ENCODE measurements at places on chromosomes 16 and 17. TPM values are rescaled to one million over a fixed set of nuclear protein-coding genes. Genes with fewer than 3 reads are reported as not detected.

DNA sequence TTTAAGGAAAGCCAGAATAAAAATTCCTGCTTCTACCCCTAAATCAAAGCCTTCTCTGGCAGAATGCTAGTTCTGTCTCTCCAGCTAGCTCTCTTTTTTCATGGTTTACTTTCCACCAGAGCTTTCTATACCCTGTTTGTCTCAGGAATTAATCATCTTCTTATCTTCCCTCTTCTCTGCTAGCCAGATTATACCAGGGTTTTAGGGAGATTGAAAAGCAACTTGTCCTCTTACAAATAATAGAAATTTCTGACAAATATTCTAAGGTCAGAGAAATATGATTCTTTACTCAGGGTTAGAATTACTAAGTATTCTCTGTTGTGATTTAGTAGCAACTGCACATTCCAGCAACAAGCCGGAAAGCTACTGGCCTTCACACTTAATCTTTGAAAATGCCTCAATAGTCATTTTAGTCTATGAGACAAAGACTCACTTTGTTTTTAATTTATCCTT is 166.4 kb downstream of the TANC2 start:
- DNase-seq, result no peak

CDRT15L2 gene
- not detected for total RNA-seq

ANKS4B gene
- total RNA-seq, result 4.6 TPM

- DNase-seq, result no peak
Measured at GRCh38 chr17:1473841-1474240, 17.8 kb upstream of the CRK start.

- no peak for DNase-seq
Measured at GRCh38 chr17:30942308-30943079, 20.7 kb downstream of the ADAP2 start.

DNA sequence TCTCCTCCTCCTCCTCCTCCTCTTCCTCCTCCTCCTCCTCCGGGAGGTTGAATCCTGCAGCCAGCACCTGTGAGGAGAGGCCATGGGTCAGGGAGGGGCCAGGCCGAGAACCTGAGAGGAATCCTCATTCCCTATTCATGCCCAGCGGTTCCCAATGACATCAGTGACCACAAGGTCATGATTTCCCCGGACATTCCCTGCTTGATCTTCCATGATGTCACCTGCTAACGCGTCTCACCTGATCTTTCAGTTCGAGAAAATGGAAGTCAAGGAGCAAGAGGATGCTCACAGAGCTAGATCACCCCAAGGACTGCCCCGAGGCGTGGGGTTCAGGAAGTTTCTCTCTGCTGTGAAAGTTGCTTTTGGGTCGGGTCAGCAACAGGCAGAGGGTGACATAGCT is 5.4 kb downstream of the APOBR start:
- no peak for DNase-seq

GRCh38 chr17:2123375-2124251 is 68.7 kb downstream of the HIC1 start:
- no peak for DNase-seq

- DNase-seq, result no peak
Measured at GRCh38 chr16:14015461-14015860, 55.7 kb upstream of the MRTFB start.

GAST gene
- total RNA-seq, result 32.0 TPM

- DNase-seq, result no peak
Measured at GRCh38 chr16:27453494-27453825, 51.5 kb downstream of the IL21R start.

- DNase-seq, result peak; percentile 72
Measured at GRCh38 chr16:88437367-88437964, 15.6 kb upstream of the ZFPM1 start.

DNA sequence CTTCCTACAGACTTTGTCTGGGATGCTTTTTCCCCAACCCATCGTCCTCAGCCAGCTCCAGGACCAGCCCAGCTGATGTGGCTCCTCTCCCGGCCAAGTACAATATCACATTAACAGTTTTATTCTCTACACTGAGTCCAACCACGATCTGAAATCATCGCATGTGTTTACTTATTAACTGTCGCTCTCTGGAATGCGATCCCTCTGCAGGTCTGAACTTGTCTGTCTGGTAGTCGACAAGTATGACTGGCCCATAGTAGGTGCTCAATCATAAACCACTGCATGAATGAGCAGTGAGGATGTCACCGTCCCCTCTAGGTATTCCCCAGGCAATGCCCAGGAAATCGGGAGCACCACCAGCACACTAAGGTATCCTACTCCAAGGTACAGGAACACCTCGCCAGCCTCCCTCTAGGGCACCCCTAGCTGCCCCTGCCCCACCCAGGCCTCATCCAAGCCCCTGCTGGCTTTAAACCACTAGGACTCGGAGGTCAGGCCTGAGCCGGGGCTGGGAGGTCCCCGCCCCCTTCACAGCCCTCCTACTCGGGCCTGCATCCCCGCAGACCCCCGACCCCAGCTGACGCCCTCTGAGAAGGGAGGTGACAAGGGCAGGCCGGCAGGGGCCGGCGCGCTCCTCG is 27.7 kb downstream of the RTN4RL1 start:
- no peak for DNase-seq

KRT32 gene
- not detected for total RNA-seq

- no peak for DNase-seq
Measured at GRCh38 chr17:65678546-65678945, 117.1 kb upstream of the AXIN2 start.

RMI2 gene
- total RNA-seq, result 33.6 TPM

GRCh38 chr16:50458667-50459495 is 89.3 kb upstream of the NKD1 start:
- no peak for DNase-seq

DNA sequence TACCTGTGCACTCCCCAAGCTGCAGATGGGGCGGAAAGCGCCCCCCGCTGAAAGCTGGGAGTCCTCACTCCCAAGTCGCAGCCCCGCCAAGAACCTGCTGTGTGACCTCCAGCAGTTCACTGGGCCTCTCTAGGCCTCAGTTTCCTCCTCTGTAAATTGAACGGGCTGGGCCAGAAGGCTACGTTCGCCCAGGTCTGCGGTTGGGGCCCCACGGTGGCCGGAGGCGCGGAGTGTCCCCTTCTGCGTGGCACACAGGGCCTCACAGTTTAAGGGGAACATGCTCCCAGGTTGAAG is 628 bp downstream of the GALK1 start:
- DNase-seq, result no peak

GRCh38 chr17:2710071-2710802 is 1.3 kb downstream of the CLUH start:
- no peak for DNase-seq

EPOP gene
- 10.0 TPM for total RNA-seq

- DNase-seq, result no peak
Measured at GRCh38 chr16:4133897-4134372, 17.7 kb upstream of the ADCY9 start.

DNA sequence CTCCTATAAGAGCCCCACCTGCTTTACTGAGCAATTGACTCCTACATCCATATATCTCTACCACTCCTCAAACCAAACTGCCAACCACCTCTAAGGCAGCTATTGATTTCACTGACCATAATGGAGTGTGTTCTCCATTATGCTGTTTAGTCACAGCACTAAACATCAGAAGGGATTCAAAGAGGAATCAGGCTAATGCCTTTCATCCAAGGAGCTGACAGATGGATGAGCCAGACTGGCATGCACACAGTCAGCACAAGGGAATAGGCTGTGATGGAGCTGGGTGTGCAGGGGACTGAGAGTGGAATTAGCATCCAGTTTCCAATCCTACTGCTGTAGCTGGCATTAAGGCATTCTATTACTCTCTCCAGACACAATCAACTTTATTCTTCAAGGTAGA is 88.7 kb upstream of the CCL2 start:
- DNase-seq, result no peak

DNA sequence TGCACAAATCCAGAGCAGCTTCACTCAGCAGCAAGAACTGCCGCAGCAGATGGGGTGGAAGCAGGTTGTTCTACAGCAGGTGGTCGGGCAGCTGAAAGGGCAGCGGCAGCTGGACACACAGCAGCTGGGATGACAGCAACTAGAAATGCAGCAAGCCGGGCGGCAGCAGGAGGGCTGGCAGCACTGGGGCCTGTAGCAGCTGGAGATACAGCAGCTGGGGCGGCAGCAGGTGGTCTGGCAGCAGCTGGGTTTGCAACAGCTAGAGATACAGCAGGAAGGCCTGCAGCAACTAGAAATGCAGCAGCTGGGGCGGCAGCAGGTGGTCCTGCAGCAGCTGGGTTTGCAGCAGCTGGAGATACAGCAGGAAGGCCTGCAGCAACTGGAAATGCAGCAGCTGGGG is 460 bp downstream of the KRTAP4-3 start:
- DNase-seq, result no peak

LRRC37A gene
- 6.8 TPM for total RNA-seq

DNA sequence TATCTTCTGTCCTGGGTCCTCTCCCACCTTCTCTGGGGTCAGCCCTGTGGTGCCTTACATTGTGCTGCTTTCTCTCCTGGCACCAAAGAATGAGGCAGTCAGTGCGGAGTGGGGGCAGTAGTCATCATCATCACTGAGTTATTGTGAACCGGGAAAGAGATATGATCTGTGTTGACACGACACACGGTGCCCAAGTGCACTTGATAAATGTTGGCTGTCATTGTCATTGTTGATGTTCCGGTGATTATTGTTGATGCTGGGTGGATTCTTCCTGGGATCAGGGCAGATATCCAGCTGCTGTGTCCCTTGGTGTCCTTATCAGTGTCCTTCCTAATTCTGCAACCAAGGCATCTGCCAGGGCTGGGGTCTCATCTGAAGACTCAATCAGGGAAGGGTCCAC is 121.7 kb downstream of the ABCC6 start:
- no peak for DNase-seq

DNA sequence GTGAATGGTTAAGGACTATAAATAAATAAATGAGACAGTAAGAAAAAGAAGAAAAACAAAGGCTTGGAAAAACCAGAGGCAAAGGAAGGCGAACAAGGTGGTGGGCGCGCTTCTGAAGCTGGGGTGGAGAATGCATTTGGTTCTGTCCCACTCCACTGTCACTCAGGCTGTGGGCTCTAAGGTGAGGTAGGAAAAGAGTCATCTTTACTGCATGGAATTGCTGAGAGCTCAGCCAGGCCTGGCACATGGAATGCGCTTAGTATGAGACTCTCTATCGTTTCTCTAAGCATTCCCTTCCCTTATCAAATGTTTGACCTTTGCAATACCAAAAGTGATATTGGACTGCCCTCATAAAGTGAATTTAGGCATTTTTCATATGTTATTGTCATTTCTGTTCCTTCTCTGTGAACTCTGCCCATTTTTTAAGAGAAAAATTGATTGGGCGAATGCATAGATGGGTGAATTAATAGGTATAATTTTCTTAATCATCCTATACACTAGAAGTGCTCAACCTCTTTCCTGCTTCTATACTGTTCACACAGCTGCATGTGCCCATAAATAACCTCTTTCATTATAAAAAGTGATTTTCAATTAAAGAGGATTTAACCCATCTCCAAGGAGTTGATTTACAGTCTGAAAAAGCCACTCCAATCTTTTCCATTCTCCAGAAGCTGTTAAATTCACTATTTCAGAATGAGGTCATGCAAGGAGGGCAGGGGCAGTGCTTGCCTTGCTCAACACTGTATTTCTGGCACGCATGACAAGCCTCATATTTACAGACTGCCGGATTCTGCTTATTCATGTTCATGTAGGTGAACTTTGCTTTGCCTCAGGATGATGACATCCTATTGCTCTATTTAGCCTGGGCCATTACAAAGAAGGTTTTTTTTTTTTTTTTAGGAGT is 87.7 kb downstream of the MYH10 start:
- DNase-seq, result no peak

GRCh38 chr16:86359571-86359970 is 150.8 kb upstream of the FOXF1 start:
- no peak for DNase-seq

DNA sequence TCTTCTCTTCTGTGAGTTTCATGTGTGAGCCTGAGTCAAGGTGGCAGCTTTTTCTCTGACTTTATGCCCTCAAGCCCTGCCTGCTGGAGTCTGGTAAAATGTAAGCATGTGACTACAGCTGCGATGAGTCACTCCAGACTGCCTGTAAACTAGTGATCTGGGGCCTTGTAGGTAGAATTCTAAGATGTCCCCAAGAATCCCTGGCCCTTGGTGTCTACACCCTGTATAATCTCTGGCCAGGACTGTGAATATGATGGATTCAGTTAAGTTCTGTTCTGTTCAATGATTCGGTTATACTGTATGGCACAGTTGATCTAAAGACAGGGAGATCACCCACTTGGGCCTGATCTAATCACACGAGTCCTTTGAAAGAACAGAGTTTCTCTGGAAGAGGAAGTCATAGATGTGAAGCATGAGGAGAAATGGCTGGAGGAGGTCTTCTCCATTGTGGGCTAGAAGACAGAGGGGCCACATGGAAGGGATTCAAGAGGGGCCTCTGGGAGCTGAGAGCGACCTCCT is 29.8 kb downstream of the PRSS54 start:
- DNase-seq, result no peak

GRCh38 chr17:73349647-73350046 is 37.8 kb upstream of the CDC42EP4 start:
- no peak for DNase-seq

SLC35G6 gene
- total RNA-seq, result not detected

DNA sequence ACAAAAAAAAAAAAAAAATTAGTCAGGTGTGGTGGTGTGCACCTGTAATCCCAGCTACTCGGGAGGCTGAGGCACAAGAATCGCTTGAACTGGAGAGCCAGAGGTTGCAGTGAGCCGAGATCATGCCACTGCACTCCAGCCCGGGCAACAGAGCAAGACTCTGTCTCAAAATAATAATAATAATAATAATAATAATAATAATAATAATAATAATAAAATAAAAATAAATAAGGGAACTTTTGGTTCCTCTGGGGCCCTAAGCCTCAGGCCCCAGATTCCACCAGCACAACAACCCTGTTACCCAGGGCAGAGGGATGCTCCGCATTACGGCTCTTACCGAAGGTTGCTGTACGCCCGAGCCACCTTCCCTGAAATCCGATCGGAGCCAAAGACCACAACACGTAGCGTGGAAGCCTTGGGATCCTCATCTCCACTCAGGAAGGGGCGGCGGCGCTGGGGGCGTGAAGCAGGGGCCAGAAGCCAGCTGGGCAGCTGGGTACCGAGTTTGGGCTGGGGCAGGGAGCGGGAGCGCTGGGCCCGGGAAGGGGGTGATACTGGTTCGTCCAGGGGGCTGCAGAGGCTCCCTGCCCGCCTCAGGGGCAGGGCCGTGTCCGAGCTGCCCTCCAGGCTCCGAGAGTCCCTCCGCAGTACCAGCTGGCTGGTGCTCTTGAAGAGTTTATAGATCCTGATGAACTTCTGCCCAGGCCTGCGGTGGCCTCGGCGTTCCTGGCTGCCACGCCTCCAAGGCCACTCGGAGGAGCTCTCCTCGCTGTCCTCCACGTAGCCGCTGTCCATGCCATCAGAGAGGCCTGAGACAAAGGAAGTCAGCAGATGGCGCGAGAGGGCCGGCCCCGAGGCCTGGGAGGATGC is 20.6 kb upstream of the PIK3R6 start:
- no peak for DNase-seq

All from progenitor cell of endocrine pancreas (in vitro differentiated cells).